Epithelial cell of proximal tubule (primary cell): ENCODE measurements at places on chromosomes 6 and 20.

DNA sequence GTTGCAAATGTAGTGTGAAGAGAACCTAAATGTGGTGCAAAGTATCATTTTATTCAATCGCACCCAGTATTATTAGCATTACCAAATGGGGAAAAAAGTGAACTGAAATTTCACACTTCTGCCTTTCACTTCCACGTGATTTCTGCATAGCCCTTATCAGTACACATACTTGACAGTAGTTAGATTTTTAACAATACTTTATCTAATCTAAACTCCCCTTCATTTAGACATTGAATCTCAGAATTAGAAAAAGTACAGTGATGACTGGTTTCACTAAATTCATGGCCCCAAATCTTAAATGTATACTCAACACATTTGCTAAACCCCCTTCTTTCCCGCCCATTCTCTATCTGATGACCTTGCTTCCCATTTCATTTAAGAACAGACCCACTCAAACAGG is 14.3 kb downstream of the STX7 start:
- DNase-seq, result no peak

DNA sequence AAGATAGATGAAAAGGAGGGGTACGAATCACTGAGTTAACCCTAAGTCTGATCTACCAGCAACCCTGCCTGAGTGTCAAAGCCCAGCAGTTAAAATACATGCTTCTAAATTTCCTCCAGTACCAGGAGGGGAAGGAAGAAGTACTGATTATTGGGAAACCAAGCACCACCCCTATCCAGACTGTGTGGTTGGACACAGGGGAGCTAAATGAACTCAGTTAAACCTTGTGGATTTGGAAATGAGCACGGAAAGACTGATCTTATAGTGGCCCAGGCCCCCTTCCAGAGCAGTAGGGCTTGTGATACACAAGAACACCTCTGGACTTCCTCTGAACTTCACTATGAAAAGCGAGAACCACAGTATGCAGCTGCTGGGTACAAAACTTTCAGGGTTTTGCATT is 585.6 kb downstream of the MAFB start:
- no peak for DNase-seq

DNA sequence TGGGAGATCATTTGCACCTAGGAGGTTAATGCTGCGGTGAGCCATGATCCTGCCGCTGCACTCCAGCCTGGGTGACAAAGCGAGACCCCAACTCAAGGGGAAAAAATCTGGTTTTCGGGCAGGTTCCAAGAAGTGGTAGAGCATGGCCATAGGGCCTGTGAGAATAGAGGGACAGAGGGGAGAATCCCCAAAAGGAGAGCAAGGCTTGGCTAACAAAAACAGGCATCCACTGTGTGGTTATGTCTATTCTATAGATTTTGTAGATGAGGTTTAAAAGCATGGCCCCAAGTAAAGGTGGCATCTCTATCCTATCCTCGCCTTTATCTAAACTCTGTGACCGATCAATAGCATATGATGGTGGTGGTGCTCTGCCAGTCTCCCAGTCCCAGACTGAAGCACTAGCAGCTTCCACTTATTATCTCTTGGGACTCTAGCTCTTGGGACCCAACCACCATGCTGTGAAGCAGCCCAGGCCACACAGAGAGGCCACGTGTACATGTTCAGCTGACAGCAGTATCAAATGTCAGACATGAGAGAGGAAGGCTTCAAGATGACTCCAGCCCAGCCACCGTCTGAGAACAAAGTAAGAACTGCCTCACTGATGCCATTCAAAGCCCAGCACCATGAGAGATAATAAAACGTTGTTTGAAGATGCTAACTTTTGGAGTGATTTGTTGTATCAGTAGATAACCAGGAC is 27.7 kb downstream of the EIF2S2 start:
- no peak for DNase-seq

DNA sequence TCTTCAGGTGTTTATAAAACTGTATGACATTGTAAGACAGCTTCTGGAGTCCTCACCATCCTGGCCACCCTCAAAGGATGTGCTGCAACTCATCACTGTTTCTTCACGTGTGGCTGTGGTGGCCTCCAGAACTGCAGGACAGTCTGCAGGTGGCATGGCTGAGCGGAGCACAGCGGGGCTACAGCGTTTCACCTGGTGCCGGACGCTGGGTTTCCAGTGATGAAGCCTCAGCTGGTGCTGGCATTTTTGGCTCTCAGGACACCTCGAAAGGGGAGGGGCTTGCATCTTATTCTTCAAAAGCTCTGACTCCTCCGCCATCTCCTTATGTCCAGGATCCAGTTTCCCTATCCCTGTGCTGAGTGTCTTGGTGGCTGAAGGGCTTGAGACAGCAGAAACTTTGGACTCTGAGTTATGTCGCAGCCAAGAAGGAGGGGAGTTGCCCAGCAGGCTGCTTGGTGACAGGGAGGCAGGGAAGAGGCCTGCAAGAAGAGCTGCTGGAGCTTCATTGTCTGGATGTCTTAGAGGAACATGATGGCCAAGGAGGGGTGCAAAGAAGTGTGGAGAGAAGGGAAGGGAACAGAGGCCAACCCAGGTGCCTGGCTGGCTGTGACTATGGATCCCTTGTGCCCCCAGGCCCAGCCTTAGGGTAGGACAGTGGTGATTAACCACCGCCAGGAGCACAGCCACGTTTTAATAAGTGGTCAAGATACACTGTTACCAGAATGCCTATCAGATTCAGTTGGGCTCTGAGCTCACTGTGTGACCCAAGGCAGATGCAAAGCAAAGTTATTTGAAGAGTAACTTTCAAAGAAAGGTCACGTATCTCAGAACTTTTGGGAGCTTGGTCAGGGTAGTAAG is 58.7 kb downstream of the GTF2H5 start:
- DNase-seq, result no peak
